Stimulated activated CD8-positive, alpha-beta memory T cell treated with anti-CD3 and anti-CD28 coated beads, Interleukin-4, amount 100 ng/mL, for 4 hours (primary cell): ENCODE measurements at places on chromosomes 4 and X.

GRCh38 chrX:28843817-28844216 lies 256.6 kb downstream of the IL1RAPL1 start:
- no peak for DNase-seq

GRCh38 chrX:15719324-15719968 lies 18.6 kb upstream of the CA5B start:
- no peak for DNase-seq

- no peak for DNase-seq
Observed at GRCh38 chrX:41825796-41826195, 97.6 kb downstream of the CASK start.

DNA sequence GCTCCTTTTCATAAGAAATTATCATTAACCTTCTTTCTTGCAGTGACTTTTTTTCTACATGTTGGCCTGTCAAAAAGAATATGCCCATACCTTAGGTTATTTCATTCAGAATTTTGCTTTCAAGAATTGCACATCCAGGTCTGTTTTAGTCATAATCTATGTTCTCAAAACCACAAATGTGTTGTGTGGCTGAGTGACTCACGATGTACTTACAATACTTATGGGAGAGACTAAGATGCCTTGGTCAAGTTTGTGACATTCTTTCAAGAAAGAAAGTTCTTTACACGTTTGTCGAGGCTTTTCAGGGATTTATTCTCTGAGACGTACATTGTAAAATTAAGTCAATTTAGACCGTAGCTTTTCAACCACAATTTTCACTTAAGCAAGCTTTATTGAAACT lies 396.7 kb downstream of the FSTL5 start:
- no peak for DNase-seq
